Sigmoid colon (tissue), 7 donors: ENCODE measurements at places on chromosomes 11 and 22. TPM values are rescaled to one million over a fixed set of nuclear protein-coding genes. Genes with fewer than 3 reads are reported as not detected.

GAS2 gene
- 1.6 TPM for total RNA-seq

CATSPER1 gene
- total RNA-seq = not detected

OR5B21 gene
- total RNA-seq = not detected

SERPIND1 gene
- total RNA-seq = not detected

SMPD1 gene
- 18.9 TPM for total RNA-seq

QSER1 gene
- 24.6 TPM for total RNA-seq

MYBPC3 gene
- not detected for total RNA-seq
